Germinal center (tissue), 1 donor: ENCODE measurements at places on chromosomes 4 and X.

DNA sequence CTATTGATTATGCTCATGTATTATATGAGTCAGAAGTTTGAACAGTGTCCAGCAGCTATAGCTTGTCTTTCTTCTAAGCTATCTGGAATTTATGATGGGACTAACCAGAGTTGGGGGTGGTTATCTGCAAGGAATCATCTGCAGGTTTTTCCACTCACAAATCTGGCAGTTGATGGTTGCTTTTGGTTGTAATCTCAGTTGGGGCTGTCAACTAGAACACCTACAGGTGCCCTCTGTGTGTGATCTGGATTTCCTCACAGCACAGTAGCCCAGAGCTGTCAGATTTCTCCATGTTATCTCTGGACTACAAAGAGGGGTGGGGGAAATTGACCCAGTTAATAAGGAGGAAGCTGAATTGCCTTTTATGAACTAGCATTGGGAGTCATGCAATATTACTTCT, 51.4 kb upstream of the MAP9 start:
- no peak for DNase-seq

- DNase-seq = no peak
These were observed 1811.2 kb upstream of the PCDH10 start for GRCh38 chr4:131337936-131338335.

DNA sequence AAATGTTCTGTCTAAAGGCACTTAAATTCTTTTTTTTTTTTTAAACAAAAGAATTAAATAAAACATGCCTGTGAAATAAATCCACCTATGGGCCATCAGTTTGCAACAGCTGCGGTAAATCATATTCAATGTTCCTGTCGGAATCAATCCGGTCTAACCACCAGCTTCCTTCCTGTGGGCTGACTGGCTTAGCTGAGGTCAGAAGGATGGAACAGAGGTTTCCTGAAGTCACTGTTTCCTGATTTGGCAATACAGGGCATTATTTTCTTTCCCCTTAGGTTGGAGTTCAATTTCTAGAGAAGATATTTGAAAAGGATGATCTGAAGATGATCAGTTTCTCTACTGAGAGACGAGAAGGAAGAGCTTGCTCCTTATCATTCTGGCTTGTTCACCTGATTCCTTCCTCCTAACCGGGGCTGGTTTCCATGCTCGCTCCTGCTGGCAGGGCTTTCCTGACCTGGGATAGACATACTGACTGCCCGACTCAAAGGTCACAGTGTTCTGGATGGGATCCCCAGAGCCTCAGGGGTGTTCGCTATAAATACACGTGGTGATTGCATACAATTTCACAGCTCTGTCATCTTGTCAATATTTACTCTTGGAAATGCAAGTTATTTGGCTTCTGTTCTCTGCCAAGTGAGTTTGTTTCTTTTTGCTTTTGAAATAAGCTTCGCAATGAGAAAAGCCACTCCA, 21.7 kb downstream of the PDLIM3 start:
- DNase-seq = no peak

DNA sequence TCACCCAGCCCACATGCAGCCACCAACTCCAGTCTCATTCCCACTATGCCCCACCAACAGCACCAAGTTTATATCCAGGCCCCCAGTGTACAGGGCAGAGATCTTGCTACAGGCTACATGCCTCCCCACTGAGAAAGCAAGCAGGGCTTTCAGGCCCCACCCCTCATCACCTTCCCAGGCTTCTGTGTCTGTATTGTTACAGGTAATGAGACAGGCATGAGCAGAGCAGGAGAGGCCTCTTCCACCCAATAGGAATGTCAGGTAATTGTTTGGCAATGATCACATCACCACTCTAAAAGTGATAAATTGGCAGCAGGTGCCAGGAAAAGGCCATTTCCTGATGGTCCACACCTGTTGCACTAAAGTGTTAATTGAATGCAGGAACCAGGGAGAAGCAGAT, 102.5 kb downstream of the ZNF518B start:
- no peak for DNase-seq

- DNase-seq = no peak
These were observed 20.8 kb downstream of the ATP5ME start for GRCh38 chr4:653080-653821.

- DNase-seq = peak; percentile 4
These were observed 445.4 kb downstream of the BCOR start for GRCh38 chrX:39652336-39652735.
